Fibroblast of skin of abdomen (primary cell): ENCODE measurements at places on chromosomes 2 and 18.

DNA sequence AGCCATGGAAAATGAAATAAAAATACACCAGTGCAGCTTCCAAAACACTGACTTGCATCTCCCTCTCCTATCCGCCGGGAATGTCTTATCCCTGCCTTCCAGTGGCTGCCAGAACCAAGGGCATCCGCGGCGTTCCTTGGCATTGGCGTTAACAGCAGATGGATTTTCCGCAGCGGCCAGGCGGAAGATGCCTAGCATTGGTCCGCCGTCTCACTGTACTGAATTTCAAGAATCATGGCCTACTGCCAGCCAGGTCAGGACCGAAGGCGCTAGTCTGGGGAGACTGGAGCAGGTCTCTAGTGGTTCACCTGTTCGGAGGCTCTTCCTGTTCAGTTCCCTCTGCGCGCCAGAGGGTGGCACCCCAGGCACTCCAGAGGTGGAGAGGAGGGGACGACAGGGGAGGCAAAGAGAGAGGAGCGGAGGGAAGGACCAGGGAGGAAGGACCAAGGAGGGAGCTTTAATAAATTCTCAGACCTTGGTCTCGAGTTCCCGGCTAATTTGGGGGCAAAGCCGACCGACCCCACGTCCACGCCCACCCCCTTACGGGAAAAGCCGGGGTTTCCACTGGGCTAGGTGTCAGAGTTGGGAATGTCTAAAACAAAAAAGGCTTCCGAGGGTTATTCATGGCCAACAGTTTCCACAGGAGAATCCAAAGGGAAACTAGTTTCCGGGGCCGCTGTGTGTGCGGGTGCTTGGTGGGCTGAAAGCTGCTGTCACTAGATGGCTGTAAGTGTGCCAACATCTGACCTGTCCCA is 3.7 kb upstream of the BCL2L11 start:
- DNase-seq: peak; percentile 71

DNA sequence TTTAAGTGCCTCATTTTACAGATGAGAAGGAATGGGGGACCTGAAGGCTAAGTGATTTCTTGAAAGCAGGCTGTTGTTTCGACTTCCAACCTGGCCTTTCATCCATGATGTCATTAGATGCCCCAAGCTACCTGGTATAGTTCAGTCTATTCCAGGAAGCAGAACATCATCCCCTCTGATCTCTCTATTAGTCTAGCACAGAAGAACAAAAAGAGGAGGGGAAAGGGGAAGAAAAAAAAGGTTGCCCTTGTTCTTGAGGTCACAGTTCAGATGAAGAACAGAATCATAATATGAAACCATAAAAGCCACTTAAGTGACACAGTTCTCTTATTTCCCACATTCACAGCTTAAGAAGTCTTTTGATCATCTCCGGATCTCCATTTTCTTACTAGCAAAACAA is 386.2 kb upstream of the HNRNPA3 start:
- DNase-seq: no peak

DNA sequence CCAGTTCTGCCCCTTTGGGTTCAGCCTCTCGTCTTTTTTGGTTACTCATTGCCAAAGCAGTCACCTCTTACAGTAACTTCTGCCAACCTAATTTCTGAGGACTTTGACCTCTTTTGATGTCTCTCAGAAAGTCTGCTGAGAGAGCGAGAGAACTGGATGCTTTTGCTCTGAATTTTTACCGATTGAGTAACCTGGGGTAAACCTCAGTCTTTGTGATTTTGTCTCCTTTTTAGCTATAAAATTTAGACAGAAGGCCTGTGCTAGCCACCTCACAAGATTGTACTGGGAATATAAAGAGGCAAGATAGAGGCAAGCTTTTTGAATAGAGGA is 34.8 kb upstream of the IL1R1 start:
- peak; percentile 71 for DNase-seq

DNA sequence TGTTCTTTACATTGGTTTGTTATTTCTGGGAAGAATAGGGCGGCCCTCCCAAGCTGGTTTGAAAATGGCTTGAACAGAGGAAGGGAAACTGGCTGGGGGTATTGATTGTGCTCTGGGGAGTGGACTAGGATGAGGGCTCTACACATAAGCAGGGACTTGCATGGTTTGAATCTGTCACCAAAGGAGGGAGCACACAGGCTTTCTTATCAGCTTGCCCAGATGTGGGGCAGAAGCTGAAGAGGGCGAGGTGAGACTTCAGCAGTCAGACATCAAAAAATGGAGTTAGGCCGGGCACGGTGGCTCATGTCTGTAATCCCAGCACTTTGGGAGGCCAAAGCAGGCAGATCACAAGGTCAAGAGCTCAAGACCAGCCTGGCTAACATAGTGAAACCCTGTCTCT is 7.2 kb upstream of the RAB12 start:
- DNase-seq: no peak

DNA sequence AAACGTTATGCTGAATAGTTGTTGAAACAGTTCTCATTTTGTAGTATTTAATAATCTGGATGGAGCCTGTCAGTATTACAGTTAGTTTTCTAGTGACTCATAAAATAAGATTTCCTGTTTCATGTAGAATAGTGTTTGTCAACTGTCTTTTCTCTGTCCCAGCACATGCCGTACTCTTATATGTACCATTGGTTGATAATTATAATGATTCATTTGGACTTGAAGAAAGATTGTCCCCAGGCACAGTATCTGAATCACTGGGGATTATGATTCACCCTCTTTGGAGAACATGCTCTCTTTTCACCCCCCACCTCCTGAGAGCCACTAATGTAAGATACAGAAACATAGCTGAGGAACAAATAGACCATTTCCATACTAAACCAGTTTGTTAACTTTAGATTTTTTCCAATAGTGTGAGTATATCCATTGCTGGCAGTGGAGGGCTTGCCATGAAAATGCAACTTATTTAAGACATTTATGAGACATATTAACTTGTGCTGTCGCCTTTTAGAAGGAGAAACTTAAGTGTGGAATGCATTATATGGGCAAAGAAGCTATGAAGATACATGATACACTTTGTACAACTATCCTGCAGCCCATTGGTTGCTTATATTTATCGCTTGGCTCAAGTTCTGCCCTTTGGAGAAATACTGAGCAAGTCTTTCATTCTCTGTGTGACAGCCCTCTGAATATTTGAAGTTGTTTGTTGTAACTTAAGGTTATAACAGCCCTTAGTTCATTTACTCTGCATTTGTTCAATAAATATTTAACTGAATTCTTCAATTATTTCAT is 12.4 kb downstream of the COPS8 start:
- peak; percentile 89 for DNase-seq

- DNase-seq: no peak
Observed at GRCh38 chr2:168480825-168481585, 24.9 kb downstream of the CERS6 start.

DNA sequence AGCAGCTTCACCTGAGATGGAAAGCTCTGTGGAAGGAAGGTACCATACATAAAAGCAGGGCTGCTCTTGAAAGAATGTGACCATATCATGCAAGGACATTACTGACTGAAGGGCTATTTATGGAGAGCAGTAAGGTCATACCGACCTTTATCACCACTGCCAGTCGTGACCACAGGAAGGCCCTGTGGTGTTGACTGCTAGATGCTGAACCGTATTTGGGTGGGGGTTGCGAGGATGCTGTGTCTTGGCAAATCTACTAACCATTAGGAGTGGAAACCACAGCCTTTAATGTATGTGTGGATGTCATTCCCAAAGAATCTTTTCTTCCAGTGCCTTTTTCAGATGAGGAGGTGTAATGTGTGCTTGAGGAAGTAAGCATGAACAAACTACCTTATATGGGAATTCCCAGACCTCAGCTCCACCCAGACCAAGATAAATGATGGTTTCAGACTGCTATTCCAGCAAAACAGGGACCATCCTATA is 60.8 kb downstream of the LIMS1 start:
- peak; percentile 99 for DNase-seq

- DNase-seq: peak; percentile 8
Observed at GRCh38 chr2:239979243-239980023, 45.7 kb downstream of the NDUFA10 start.

GRCh38 chr2:147910990-147911473 is 66.2 kb downstream of the ACVR2A start:
- DNase-seq: peak; percentile 63

- no peak for DNase-seq
Observed at GRCh38 chr2:237642038-237642734, 14.8 kb downstream of the LRRFIP1 start.

DNA sequence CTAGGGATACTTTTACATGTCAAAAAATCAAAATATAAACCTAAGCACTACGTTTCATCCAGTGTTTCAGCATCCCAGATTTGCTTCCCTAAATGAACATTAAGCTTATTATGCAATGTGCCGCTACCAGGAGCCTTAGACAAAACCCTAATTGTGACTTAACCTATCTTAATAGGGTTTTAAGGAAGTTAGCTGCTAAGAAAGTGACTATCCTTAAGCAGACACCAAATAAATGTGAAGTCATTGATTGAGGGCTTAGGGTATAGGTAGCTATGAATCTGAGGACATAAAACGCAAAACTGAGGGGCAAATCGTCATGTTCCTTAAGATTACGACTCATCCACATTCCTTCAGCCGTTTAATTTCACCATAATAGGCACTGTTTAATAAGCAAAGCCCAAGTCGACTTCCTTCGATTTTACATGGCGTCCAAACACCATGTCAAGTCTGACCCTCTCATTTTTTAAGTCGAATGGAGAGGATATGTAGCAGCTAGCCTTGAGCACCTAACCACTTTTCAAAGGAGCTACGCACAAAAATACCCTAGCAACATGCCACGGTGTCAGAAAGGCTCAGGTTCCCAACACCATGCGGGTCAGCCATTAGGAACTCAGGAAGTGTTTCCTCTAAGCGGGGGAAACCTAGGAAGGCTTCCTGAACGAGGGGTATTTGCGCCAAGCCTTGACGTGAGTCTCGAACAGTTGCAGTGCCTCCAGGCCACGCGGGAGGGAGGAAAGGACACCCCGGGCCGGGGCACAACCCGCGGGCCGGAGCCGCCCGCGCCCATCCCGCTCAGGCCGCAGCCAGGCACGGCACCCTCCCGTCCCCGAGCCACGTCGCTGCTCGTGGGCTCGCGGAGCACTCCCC is 1.0 kb downstream of the HDLBP start:
- peak; percentile 51 for DNase-seq

DNA sequence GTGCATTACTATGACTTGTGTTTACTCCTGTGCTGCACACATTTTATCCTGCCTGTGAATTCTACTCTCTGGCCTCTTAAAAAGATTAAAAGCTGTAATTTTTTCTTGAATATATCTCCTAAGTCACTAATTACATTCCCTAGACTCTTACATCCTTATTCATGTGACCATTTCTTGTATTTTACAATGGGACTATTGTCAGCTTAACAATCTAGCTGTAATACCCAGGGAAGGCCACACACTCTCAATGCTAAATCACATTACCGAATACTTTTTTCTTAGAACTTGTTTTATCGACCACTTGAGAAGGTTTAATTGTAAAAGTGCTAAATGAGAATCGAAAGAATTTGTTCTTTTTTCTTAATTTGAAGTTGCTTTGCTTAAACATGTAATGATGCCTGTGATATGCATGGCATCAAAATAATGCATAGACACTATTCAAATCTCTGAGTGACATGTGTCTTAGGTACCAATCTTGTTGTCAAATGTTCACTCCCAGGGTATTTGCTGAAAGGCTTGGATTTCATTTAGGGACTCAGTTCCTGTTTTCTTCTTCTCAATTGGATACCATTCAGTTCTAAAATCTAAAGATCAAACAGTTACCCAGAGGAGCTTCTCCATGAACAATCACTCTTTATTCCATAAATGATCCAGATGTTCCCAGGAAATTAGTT is 498.5 kb downstream of the DPP10 start:
- no peak for DNase-seq

DNA sequence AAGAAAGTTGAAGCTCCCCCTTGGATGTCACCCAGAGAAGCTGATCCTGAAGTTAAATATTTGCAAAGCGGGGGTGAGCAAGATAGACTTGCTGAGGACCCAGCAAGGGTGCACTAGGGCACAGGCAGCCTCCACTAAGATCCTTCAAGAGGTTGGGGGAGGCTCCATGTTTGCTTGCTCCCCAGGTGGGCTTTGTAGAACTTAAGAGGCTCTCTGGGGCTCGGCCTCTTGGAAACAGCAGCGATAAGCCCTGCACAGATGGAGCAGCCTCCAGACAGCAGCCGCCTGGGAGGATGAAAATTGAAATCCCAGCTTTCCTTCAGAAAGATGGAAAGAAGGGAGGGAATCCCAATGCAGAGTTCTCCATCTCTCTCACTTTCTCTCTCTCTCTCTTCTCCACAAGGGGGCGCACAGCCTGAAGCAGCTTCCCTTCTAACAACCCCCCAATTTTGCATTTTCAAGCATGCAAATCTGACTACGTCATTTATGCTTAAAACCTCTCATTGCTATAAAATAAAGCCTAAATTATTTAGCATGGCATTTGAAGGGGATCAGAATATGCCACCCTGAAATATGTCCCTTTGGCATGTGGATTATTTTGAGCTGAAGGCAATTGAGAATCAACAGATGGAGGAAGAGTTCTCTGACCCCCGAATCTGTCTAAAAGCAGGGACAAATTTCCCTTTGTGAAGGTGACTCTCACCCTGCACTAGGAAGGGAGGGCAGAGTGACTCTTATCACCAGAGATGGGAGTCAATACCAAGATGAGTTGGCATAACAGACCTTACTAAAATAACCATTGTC is 185.7 kb upstream of the KLHL29 start:
- peak; percentile 22 for DNase-seq

DNA sequence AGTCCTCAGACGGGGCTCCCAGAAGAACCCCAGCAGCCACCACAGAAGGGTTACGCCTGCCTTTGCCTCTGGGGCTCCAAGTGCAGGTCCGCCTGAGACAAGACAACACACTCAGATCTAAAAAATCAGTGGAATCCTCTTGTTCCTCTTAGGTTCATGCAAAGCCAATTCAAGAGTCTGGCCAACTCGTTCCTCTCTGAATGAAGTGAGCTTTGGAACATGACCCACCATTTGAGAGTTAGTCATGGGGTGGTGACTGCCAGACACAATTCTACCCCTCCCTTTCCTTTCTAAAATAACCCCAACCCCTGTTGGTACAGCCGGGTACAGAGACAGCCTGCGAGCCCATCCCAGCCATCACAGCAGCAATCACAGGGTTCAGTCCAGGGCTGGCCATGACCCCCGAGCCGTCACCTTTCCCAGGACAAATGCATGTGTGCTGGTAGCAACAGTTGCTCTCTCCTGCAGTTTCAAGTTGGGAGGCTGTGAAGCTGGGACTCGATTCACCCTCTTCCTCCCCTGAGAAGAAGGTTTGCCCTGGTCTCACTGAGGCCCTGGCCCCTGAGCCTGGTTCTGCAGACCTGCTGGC is 183.1 kb upstream of the SH3BP4 start:
- DNase-seq: peak; percentile 43

GRCh38 chr2:227117852-227118251 is 46.2 kb downstream of the COL4A4 start:
- no peak for DNase-seq

GRCh38 chr2:74103763-74104162 is 43.9 kb downstream of the BOLA3 start:
- no peak for DNase-seq

GRCh38 chr2:216555274-216555673 is 56.6 kb downstream of the RPL37A start:
- DNase-seq: peak; percentile 37

GRCh38 chr18:48705043-48705442 is 166.2 kb downstream of the CTIF start:
- no peak for DNase-seq
